Tibial nerve (tissue), 4 donors: ENCODE measurements at places on chromosomes 16 and 17.

DNA sequence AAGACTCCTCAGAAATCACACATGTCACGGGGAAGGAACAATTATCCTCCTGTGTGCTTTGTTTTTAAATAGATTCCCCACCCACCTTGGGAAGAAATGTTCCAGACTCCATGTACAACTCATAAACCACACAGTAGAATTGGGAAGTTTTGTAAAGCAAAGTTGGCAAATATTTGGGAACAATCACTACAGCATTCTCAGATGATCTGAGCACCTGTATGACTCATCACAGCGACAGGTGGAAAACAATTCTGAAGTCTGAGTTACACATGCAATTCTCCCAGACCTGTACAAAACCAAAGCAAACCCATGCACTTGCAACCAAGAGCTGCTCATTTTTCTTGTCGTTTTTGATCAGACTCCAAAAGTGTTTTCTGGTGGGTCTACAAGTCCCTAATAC, 14.4 kb upstream of the MYLK3 start:
- no peaks in the 10 kb centered on the region for H3K36me3 ChIP-seq
- no peak overlapping the region for H3K27ac ChIP-seq
- no peak overlapping the region for H3K4me3 ChIP-seq

- peak; percentile 40 for DNase-seq
- peaks cover 53% of the 10 kb centered on the region for H3K27me3 ChIP-seq
- no peak overlapping the region for H3K4me3 ChIP-seq
- peaks cover 54% of the 10 kb centered on the region for H3K4me1 ChIP-seq
- no peak overlapping the region for H3K27ac ChIP-seq
These were observed 10.1 kb upstream of the CA4 start for GRCh38 chr17:60139438-60140285.

- no peaks in the 10 kb centered on the region for H3K4me1 ChIP-seq
- H3K27me3 ChIP-seq = no peaks in the 10 kb centered on the region
- no peaks in the 10 kb centered on the region for H3K36me3 ChIP-seq
- H3K4me3 ChIP-seq = no peak overlapping the region
These were observed 33.7 kb upstream of the TNRC6C start for GRCh38 chr17:77924757-77925336.

- no peaks in the 10 kb centered on the region for H3K27me3 ChIP-seq
- no peak overlapping the region for H3K4me3 ChIP-seq
- H3K4me1 ChIP-seq = no peaks in the 10 kb centered on the region
These were observed 295.5 kb downstream of the CDH11 start for GRCh38 chr16:64826374-64826773.

GRCh38 chr16:77657016-77657415, 65.3 kb upstream of the NUDT7 start:
- H3K4me3 ChIP-seq = no peak overlapping the region
- H3K27me3 ChIP-seq = no peaks in the 10 kb centered on the region
- DNase-seq = no peak
- no peaks in the 10 kb centered on the region for H3K4me1 ChIP-seq

- no peaks in the 10 kb centered on the region for H3K27me3 ChIP-seq
- no peaks in the 10 kb centered on the region for H3K36me3 ChIP-seq
- DNase-seq = no peak
These were observed 48.6 kb downstream of the GAS7 start for GRCh38 chr17:10149573-10150399.

DNA sequence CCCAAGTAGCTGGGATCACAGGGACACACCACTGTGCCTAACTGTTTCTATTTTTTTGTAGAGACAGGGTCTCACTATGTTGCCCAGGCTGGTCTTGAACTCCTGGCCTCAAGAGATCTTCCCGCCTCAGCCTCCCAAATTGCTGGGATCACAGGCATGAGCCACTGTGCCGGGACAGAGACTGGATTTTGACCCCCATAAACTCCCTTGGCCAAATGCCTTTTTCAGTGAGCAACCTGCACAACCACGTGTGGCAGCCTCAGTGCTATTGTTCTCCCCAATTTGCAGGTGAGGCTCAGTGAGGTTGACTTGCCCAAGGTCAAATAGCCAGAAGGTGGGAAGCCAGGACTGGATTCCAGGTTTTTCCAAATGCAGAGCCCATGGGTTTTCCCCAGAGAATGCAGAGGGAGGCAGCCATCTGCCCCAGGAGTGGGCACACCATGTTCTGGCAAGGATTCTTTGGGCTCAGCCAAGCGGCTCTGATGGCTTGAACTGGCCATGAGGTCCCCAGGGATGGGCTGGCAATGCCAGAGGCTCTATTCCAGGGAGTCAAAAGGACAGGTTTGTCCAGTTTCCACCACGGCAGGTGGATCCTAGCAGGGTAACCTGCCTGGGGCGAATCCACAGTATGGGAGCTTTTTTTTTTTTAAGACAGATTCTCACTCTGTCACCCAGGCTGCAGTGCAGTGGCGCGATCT, 1.8 kb downstream of the IL27 start:
- H3K36me3 ChIP-seq = no peaks in the 10 kb centered on the region
- no peak overlapping the region for H3K4me3 ChIP-seq
- no peaks in the 10 kb centered on the region for H3K27me3 ChIP-seq

- no peaks in the 10 kb centered on the region for H3K4me1 ChIP-seq
- DNase-seq = no peak
- H3K36me3 ChIP-seq = no peaks in the 10 kb centered on the region
- no peak overlapping the region for H3K4me3 ChIP-seq
These were observed 34.7 kb downstream of the GRB7 start for GRCh38 chr17:39772415-39772814.

GRCh38 chr17:36546418-36547093, 1.8 kb downstream of the GGNBP2 start:
- peaks cover 50% of the 10 kb centered on the region for H3K4me1 ChIP-seq
- peak overlapping the region; percentile 98 for H3K4me3 ChIP-seq
- no peaks in the 10 kb centered on the region for H3K27me3 ChIP-seq
- no peaks in the 10 kb centered on the region for H3K36me3 ChIP-seq
- peak overlapping the region; percentile 100 for H3K27ac ChIP-seq
